Activated CD4-positive, CD25-positive, alpha-beta regulatory T cell (primary cell): ENCODE measurements at places on chromosomes 2 and 18.

DNA sequence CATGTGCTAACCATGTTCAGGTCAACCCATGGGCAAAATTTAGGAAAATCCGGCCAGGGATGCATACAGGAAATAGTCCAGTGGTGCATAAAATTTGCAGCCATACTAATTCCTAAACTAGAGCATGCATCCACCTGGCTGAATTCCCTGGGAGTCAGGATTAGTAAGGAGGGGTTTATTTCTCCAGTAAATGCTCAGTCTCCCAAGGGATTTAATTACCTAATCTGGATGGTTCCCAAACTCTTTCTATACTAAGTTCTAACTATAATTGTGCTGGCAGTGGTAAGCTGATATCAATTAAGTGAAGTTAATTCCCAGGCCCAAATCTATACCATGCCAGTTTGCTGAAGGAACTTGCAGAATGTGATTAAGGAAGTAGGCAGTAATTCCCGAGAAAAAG lies 26.2 kb upstream of the EVA1A start:
- no peak for DNase-seq

- DNase-seq: peak; percentile 5
These were observed 624 bp upstream of the MAP4K3 start for GRCh38 chr2:39437522-39438296.

GRCh38 chr18:9985641-9986040 lies 71.8 kb downstream of the VAPA start:
- DNase-seq: no peak

- no peak for DNase-seq
These were observed 7.1 kb upstream of the KCMF1 start for GRCh38 chr2:84963692-84964405.

- no peak for DNase-seq
These were observed 91.4 kb downstream of the ARL4C start for GRCh38 chr2:234405462-234405861.

DNA sequence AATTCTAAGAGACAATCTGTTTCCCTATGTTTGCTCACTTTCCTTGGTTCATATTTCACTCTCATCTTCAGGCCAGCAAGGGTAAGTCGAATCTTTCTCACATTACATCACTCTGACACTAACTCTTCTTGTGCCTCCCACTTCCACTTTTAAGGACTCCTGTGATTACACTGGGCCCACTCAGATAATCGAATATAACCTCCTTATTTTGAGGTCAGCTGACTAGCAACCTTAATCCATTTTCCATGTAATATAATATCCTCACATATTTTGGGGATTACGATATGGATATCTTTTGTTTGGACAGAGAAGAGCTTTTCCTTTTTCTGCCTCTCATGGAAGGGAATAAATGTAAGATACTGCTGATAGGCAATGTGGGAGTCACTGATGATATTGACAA lies 2015.7 kb upstream of the LRRTM1 start:
- no peak for DNase-seq

DNA sequence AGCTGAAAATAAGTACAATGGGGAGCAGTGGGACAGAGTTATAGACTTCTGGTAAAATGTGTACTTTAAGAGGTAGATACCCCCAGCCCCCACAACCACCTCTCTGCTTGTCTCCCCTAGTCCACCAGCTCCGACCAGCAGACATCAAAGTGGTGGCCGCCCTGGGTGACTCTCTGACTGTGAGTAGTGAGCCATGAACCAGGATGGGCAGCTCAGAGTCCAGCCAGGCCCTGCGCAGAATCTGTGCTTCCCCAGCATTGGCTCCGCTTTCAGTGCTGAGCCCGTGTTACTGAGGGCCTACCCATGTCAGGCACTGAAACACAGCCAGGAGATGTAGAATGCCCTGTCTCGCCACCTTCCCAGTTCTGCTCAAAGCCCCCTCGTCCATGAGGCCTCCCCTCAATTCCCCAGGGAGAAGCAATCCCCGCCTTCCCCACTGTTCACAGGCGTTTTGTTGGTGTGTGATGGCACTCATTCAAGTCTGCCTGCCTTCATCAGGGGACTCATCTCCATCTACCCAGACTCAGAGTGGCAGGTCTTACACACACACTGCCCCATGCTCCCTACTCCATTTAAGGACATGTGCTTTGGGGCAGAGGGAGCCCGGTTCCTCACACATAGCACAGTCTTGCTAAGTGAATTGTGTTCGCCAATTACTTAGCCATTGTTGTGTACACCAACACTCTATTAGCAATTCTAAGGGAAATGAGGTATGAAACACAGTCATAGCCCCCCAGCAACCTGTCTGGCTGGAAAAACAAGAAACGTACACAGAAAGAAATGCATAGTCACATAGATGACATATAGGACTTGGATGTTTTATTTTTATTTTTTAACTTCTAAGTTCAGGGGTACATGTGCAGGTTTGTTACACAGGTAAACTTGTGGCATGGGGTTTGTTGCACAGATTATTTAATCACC lies 122.6 kb downstream of the PLB1 start:
- DNase-seq: no peak

GRCh38 chr18:79396431-79397246 lies 909 bp downstream of the NFATC1 start:
- DNase-seq: peak; percentile 23

- DNase-seq: peak; percentile 61
These were observed 94.3 kb downstream of the HNRNPLL start for GRCh38 chr2:38508311-38509039.

DNA sequence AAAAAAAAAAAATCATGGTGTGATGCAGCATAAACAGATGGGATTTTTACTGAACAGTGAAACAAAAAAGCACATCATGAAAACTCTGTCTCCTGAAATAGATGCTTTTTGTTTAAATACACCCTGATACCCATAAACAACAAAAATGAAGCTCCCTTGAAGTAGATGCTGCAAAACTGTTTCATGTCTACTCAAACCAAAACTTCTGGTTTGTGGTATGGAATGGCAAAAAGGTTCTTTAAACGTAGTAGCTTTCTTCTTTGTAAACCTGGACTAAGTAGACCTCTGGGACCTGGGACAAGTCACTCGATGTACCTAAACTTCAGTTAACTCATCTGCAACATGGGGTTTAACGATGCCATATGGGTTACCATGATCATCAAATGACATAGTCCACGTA lies 64.4 kb upstream of the RAPH1 start:
- no peak for DNase-seq

DNA sequence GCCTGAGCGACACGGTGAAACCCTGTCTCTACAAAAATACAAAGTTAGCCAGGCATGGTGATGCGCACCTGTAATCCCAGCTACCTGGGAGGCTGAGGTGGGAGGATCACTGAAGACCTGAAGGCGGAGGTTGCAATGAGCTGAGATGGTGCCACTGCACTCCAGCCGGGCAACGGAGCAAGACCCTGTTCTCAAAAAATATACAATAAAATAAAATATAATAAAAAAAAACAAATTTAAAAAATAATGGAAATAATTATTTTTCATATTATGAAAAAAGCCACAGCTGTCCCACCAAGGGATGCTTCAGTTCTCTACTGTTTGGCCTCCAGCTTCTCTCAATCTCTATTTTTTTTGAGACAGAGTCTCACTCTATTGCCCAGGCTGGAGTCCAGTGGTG lies 10.4 kb downstream of the SLC19A3 start:
- no peak for DNase-seq

- DNase-seq: no peak
These were observed at the start of gene ASB18 for GRCh38 chr2:236264256-236264655. ASB18 (minus strand) TSS chr2:236264406; CDS start chr2:236264345, 61 bp downstream.

GRCh38 chr2:71667256-71668182 lies 214.2 kb downstream of the DYSF start:
- no peak for DNase-seq

GRCh38 chr2:85187069-85187468 lies 53.9 kb downstream of the TCF7L1 start:
- DNase-seq: no peak

- no peak for DNase-seq
These were observed 49.7 kb upstream of the VWC2L start for GRCh38 chr2:214361116-214361515.

DNA sequence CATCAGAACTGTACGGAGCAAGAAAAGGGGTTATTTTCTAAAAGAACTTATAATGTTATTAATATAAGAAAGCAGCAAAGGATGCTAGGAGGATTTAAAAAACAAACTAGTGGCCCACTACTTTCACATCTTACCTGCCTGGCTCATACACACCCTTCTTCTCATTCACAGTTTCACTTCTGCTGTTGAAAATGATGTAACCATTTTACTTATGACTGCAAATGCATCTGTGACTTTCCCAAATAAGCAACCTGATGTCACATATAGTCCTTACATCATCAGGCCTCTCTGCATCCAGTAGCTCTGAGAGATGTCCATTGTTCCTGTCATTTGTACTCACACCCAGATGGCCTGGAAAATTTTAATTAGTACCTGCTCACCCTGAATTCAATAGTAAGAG lies 101.8 kb upstream of the MYO3B start:
- no peak for DNase-seq

DNA sequence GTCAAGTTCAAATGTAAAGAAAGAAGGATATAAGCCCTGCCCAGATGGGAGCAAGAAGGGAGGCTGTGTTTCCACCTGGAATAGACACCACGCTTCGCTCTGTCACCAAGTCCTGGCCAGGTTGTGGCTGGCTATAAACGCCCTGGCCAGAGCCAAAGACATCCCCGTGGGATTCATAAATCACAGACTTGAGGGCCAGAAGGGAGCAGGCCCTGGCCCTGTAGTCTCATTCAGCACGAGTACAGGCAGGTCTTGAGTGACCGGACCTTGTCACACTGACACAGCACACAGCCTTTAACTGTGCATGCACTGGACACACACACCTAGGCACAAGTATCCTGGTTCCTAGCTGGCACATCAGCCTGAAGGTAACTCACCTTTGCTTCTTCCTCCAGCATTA lies 94.5 kb upstream of the MGAT4A start:
- no peak for DNase-seq

GRCh38 chr2:190910341-190911136 lies 29.9 kb downstream of the GLS start:
- no peak for DNase-seq

GRCh38 chr2:233922471-233922870 lies 5.3 kb downstream of the TRPM8 start:
- no peak for DNase-seq

DNA sequence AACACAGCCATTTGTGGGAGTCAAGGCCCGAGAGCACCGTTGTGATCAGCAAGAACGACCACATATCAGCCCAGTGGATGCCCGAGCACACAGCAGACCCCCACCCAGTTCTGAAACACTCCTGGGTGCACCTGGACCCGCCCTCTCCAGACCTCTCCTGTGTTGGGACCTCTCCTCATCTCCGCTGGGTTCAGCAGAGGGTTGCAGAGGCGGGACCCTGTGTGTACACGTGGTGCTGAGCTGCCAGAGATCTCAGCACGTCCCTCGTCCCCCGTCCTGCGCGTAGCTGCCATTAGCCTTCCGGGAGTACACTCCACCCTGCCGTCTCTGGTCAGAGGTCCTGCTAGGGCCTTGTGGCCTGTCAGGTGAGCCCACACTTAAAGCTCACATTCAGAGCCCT lies 51.7 kb downstream of the ADI1 start:
- no peak for DNase-seq

GRCh38 chr2:214310319-214310718 lies 100.5 kb upstream of the VWC2L start:
- DNase-seq: no peak

DNA sequence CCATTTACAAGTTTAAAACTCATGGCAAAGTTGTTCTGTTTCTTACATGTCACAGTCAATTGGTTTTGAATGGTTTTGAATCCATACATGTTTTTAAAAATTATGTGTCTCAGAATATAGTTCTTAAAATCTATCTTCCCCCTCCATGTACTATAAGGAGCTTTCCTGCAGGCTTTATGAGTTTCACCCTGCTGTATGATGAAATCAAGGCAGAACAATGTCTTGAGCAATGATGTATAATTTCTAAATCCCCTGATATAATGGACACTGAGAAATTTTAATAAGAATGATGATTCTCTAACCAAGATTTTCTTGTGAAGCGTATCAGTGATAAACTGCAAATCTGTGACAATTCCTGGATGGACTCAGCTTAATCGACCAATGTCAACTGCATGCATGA lies 10.6 kb upstream of the ZNF516 start:
- DNase-seq: no peak

DNA sequence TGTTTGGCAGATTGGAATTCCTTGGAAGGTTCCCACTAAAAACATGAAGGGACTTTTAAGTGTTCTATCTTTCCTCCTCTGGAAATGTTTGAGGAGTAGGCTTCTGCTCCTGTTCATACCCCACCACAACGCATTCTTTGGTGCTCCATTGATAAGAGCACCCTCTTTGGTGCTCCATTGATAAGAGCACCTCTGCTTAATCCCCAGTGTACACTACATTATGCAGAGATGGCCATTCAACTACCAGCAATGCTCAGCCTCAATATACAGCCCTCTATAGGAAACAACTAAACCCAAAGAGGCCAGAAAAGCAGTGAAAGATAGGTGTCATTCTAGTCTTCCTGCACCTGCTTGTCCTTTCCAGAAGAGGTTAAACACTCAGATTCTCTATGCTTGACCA lies 1.8 kb upstream of the CHAC2 start:
- DNase-seq: no peak

DNA sequence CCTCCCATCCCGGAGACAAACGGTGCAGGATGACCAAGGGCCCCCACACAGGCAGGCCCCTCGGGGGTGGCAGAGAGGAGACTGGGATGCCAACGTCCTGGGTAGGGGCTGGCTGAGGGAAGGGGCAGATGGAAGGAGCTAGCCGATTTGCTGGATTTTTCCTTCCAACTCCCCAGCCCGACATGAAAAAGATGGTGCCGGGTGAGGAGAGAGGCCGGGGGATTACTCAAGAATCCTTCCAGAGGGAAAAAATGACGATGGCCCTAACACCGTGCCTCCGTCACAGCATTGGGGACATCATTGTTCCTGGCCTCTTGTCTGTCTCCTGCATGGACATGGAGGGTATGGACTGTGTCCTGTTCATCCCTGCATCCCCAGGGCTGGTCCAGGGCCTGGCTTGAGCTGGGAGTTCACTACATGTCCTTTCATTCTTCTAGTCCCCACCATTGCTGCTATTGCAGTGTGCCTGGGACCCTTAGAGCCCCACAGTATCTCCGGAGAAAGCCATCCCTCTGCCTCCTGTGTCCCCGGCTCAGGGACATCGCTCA lies 217.7 kb downstream of the TNS1 start:
- no peak for DNase-seq

- no peak for DNase-seq
These were observed 42.6 kb upstream of the MAP4K3 start for GRCh38 chr2:39479696-39480095.

- DNase-seq: no peak
These were observed 145.6 kb downstream of the AQP4 start for GRCh38 chr18:26719896-26720295.

GRCh38 chr18:48735080-48735676 lies 196.3 kb downstream of the CTIF start:
- no peak for DNase-seq

- no peak for DNase-seq
These were observed 53.2 kb downstream of the SH3YL1 start for GRCh38 chr2:210660-211059.

- DNase-seq: no peak
These were observed 74.1 kb downstream of the SCG2 start for GRCh38 chr2:223528036-223528435.

- DNase-seq: no peak
These were observed 27.8 kb downstream of the RAB31 start for GRCh38 chr18:9735879-9736278.
